ENCODE measurements at places on chromosomes 2 and 18.

GRCh38 chr2:26612034-26612433 lies 29.1 kb downstream of the CIB4 start:
- no peak for DNase-seq

GRCh38 chr18:33833842-33834241 lies 255.8 kb downstream of the ASXL3 start:
- DNase-seq = no peak

GRCh38 chr18:25299426-25300300 lies 52.3 kb downstream of the ZNF521 start:
- no peak for DNase-seq

DNA sequence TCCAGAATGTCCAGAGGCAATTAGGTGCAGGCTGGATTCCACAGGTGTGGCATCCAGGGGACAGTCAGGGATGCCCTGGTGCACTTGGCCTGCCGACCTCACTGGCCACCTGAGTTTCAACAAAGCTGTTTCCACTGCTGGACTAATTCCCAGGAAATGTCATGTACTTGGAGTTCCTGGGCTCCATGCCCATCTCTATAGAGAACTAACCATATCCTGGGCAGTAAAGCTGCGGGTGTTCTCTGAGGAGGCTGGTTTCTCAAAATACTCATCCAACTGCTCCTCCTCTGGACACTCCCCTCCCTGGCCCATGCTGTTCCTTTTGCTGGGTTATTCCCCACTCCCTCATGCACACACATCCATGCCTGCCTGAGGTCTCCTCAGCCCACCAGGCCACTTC lies 161.9 kb upstream of the SKOR2 start:
- DNase-seq = no peak

GRCh38 chr2:128514555-128514955 lies 195.9 kb upstream of the HS6ST1 start:
- no peak for DNase-seq
